Keratinocyte (primary cell): ENCODE measurements at places on chromosomes 6 and 20. TPM values are rescaled to one million over a fixed set of nuclear protein-coding genes. Genes with fewer than 3 reads are reported as not detected.

The WFDC5 gene
- 2.4 to 11.7 TPM (median 5.1 TPM) in 3 replicates for polyA plus RNA-seq

The SPATA2 gene
- polyA plus RNA-seq, result 2.8 to 5.2 TPM (median 3.2 TPM) in 3 replicates

The CTAGE9 gene
- polyA plus RNA-seq, result not detected in 3 replicates

The EFCAB8 gene
- 0.02 to 0.18 TPM (median 0.03 TPM) in 3 replicates for polyA plus RNA-seq

The SAMD10 gene
- 0.45 to 0.93 TPM (median 0.75 TPM) in 3 replicates for polyA plus RNA-seq

The HRH3 gene
- not detected in 3 replicates for polyA plus RNA-seq

The HLA-C gene
- polyA plus RNA-seq, result 329 to 536 TPM (median 330 TPM) in 3 replicates

The CCN6 gene
- polyA plus RNA-seq, result 0.46 to 0.90 TPM (median 0.50 TPM) in 3 replicates

The PMEPA1 gene
- polyA plus RNA-seq, result 29.0 to 84.0 TPM (median 50.7 TPM) in 3 replicates

The RRAGD gene
- 0.03 to 0.86 TPM (median 0.18 TPM) in 3 replicates for polyA plus RNA-seq

The CDH26 gene
- polyA plus RNA-seq, result 0.76 to 1.1 TPM (median 1.1 TPM) in 3 replicates

The PIGT gene
- polyA plus RNA-seq, result 25.9 to 37.6 TPM (median 26.5 TPM) in 3 replicates

The GJA1 gene
- 114 to 199 TPM (median 164 TPM) in 3 replicates for polyA plus RNA-seq

The MTFR2 gene
- 5.7 to 12.0 TPM (median 7.3 TPM) in 3 replicates for polyA plus RNA-seq

The OOEP gene
- polyA plus RNA-seq, result 0.08 TPM in 1 of 3 replicates, not detected in the others

The COL19A1 gene
- not detected in 3 replicates for polyA plus RNA-seq

The MAS1 gene
- polyA plus RNA-seq, result not detected in 3 replicates

The UNC5CL gene
- 0.23 to 0.50 TPM (median 0.34 TPM) in 3 replicates for polyA plus RNA-seq

The RIMS4 gene
- polyA plus RNA-seq, result 0.01 TPM in 1 of 3 replicates, not detected in the others

The FAXC gene
- polyA plus RNA-seq, result 4.0 to 8.3 TPM (median 8.0 TPM) in 3 replicates

The PAK5 gene
- polyA plus RNA-seq, result 0.01 TPM in 2 of 3 replicates, not detected in the other

The KIF6 gene
- polyA plus RNA-seq, result 0.09 to 0.14 TPM in 2 of 3 replicates, not detected in the other

The MYB gene
- polyA plus RNA-seq, result 0.04 to 0.06 TPM in 2 of 3 replicates, not detected in the other

The SLC17A2 gene
- not detected in 3 replicates for polyA plus RNA-seq

The BMP7 gene
- 0.29 to 1.1 TPM in 2 of 3 replicates, not detected in the other for polyA plus RNA-seq

The HEY2 gene
- polyA plus RNA-seq, result not detected in 3 replicates

The SYCP2 gene
- polyA plus RNA-seq, result 0.05 to 0.12 TPM (median 0.07 TPM) in 3 replicates

The BPIFB1 gene
- polyA plus RNA-seq, result not detected in 3 replicates

The PPP1R3G gene
- 0.01 to 0.06 TPM (median 0.02 TPM) in 3 replicates for polyA plus RNA-seq

The LST1 gene
- polyA plus RNA-seq, result 0.18 TPM in 1 of 3 replicates, not detected in the others

The CRIP3 gene
- 0.08 to 0.67 TPM (median 0.26 TPM) in 3 replicates for polyA plus RNA-seq
